CD4-positive, CD25-positive, alpha-beta regulatory T cell (primary cell): ENCODE measurements at places on chromosomes 11 and 22.

- DNase-seq: no peak
Observed at GRCh38 chr22:46009730-46010129, 32.8 kb upstream of the WNT7B start.

DNA sequence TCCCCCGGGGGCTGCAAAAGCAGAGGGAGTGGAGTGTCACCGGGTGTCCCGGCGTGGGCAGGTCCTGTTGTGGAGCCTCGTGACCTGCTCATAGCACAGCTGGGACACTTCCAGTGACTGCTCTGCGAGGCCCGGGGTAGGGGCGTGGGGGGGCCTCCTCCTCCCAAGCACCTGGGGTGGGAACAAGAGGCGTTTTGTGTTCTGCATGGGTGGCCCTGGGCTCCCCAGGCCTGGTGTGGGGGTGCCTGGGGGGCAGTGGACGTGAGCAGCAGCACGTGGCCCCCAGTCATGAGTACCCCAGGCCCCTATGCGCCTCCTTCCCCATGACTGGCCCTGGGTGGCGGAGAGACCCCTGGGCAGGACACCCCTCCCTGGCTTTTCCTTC lies 104.7 kb downstream of the KCNQ1 start:
- no peak for DNase-seq

- DNase-seq: no peak
Observed at GRCh38 chr22:44627521-44628139, 74.4 kb upstream of the PRR5 start.

- DNase-seq: no peak
Observed at GRCh38 chr11:19428206-19429002, 187.7 kb upstream of the E2F8 start.

DNA sequence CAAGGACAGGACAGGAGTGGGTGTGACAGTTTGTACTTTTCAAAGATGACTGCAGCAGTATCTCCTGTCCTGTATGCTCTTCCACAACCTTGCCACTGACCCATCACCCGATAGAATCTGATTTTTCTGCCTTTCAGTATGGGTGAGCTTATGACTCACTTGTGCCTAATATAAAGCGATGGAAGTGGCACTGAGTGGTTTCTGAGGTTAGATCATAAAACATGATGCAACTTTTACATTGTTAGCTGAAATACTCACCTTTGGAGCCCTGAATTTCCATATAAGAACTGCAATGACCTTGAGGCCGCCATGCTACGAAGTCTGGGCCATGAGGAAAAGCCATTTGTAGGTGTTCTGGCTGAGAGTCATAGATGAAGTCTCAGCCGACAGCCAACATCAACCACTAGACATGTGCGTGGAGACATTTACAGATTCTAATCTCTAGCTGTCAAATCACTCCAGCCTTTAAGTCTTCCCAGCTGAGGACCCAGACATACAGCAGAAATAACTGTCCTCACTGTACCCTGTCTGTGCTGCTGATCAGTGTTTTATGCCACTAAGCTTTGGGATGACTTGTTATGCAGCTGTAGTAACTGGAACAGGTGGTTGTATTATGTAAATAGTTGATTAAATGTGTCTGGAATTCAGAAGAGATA lies 105.9 kb upstream of the ARHGAP20 start:
- DNase-seq: no peak

DNA sequence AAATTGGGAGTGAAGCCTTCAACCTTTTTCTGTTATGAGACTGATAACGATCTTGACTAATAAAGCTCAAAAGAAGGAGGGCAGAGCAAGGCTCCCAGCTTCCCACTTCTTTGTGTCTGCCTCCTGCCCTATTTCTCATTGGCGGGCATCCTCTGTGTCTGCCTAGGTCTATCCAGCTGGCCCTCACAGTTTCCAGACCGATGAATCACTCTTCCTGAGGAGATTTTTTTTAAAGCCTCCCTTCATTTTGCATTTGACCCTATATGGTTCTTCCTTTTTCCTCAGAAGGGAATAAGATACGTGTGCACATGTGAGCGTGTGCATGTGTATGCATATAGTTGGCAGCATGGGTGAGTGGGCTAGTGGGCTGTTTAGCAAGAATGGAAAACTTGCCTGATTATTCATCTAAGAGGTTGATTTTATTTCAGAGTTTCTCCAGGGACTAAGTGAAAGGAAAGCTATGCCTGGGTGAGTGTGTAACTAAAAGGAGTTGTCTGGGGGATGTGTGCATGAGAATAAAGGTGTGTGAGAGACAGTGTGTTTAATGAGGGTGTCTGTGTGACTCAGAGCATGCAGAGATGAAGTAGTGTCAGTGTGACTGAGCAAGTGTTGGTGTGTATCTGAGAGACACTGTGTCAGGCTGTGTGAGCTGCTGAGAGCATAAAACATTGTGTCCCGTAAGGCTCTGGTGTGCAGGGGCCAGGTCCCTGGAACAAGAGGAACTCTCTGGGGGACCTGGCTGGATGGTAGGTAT lies 12.2 kb downstream of the PHLDB1 start:
- DNase-seq: no peak

DNA sequence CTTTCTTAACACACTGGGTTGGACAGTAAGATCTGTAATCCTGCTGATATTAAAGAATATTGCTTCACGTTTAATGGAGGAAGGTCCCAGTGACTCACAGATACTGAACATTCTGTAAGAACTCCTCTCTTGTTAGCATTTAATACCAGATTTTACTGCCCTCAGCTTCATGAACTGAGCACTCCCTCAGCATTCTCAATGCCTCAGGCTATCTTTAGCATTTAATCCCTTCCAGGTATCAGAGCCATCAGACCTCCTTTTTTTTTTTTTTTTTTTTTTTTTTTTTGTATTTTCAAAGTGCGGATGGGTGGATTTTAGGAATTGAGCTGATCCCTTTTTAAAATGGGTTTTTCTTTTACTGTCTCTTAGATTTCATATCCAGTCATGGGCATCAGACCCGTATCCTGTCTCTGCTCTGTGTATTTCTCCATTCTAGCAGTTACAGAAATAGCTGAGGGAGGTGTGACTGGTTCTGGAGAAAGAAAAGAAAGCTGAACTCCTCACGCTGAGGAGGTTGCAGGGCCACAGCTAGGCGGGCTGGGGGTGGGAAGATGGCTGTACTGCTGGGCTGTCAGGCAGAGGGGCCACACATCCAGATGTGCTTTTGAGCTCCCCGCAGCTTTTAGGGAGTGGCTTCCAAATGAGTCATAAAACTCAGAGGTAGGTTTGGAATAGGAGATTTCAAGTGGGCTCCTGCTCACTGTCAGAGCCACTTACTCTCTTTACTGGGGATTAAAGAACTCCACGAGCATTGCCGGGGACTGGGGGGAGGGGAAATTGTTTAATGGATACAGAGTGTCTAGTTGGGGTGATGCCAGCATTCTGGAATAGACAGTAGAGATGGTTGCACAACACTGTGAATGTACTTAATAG lies 97.0 kb downstream of the SYT9 start:
- DNase-seq: no peak

DNA sequence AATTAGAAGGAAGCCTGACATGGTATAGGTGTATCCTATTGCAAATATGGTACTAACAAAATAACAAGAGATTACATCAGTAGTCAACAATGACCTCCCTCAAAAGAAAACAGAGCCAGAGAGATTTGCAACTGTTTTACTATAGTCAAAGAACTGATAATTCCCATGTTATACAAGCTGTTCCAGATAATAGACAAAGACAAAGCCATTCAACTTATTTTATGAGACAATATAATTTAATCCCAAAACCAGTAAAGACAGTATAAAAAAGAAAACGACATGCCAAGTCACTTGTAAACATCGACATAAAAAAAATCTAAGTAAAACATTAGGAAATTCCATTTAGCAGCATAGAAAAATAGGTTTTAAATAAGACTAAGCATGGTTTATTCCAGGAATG lies 65.2 kb downstream of the PIWIL4 start:
- DNase-seq: no peak

DNA sequence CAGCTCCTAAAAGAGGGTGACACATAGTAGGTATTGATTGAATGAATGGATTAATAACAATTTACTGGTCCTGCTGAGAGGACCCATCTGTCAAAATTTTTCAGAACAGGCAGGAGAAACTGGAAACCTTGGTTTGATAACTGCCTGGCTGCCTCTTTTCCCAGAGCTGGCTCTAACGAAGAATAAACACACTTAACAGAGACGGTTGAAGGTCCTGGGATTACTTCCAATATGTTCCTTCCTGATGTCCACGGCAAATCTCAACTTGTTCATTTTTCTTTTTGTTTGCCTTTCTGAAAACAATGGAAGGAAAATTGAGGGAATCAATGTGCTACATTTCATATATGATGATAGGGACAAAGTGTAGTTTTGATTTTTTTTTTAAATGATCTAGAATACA lies 76.5 kb upstream of the SYT13 start:
- DNase-seq: no peak

DNA sequence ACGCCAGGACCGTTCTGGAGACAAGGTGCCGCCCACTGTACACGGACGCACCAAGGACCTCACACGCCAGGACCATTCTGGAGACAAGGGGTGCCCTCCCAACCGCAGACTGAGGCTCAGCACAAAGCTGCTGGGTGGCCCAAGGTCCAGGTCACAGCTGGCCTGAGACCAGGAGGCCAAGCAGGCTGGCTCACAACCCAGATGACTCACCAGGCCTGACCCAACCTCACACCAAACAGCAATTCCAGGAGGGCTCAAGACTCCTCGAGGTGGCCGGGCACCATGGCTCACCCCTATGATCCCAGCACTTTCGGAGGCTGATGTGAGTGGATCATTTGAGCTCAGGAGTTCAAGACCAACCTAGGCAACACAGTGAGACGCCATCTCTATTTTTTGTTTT lies 14.8 kb downstream of the BRD1 start:
- no peak for DNase-seq

DNA sequence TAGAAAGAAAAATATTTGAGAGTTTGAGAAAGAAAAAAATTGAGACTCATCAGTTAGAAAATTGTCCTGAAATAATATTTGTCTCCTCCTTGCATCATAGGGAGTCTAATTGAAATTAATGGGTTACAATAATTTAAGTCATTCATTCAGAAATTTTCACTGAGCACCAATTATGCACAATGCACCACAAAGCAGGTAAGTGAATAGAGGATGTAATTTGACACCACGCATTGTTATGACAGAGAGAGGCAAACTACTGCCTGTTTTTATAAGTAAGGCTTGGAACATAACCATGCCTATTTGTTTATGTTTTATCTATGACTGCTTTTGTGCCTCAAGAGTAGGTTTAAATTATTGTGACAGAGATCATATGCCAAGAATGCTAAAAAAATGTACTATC lies 537.9 kb upstream of the FAT3 start:
- DNase-seq: no peak

DNA sequence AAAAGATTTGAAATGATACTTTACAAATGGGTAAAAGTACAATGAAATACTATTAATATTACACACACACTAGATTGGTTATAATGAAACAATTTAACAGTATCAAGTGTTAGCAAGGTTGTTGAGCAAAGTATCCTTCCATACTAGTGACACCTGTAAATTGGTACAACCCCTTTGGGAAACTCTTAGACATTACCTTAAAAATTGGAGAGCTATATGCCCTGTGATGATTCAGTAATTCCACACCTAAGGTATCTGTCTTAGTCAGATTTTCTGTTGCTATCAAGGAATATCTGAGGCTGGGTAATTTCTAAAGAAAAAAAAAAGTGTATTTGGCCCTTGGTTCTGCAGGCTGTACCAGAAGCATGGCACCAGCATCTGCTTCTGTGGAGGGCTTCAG lies 7.4 kb upstream of the GDPD4 start:
- DNase-seq: no peak

DNA sequence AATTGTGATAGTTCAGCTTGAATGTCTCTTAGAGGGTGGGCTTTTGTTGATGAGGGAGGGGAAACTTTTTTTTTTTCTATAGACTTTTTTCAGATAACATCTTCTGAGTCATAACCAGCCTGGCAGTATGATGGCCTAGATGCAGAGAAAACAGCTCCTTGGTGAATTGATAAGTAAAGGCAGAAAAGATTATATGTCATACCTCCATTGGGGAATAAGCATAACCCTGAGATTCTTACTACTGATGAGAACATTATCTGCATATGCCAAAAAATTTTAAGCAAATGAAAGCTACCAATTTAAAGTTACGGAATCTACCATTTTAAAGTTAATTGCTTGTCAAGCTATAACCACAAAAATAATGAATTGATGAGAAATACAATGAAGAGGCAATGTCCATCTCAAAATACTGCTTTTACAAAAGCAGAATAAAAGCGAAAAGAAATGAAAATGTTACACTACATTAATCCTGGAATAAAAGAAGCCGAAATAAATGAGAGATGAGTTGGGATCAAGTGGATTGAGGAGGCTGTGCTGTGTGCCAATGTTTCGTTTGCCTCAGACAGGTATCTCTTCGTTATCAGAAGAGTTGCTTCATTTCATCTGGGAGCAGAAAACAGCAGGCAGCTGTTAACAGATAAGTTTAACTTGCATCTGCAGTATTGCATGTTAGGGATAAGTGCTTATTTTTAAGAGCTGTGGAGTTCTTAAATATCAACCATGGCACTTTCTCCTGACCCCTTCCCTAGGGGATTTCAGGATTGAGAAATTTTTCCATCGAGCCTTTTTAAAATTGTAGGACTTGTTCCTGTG lies 3.9 kb downstream of the MALAT1 start:
- DNase-seq: peak; percentile 67

DNA sequence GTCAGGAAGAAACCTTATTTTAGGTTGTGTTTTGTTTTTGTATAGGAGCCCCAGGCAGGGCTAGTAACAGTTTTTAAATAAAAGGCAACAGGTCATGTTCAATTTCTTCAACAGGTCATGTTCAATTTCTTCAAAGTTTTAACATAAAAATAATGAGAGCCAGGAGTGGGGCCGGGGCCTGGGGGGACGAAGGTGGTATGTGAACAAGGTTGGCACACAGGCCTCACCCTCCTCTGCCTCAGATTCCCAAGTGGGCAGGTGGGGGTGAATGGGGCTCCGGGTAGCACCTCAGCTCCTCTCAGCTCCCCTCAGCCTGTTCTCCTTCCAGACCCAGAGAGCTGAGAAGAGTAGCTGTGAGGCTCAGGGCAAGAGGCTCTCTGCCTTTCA lies 4.4 kb downstream of the DERL3 start:
- DNase-seq: no peak

DNA sequence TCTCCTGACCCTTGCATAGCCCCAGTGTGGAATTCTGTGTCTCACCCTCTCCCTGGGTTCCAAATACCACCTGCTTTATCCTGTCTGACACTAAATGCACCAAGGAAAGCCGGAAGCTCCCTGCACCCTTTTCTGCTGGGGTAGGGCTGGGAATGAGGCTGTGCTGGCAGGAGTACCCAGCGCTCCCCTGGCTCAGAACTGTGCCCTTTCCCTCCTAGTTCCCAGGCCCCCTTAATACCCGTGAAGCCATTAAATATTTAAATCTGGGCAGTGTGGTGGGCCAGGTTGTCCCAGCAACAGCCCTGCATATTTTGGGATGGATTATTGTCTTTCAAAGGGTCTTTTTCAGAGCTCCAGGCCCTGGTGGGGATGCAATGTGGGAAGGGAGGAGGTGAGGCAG lies 63.0 kb downstream of the TP53I11 start:
- DNase-seq: no peak

- DNase-seq: no peak
Observed at GRCh38 chr11:45485070-45485707, 180.2 kb downstream of the CHST1 start.

GRCh38 chr22:39966470-39966869 lies 6.3 kb downstream of the TMA7B start:
- no peak for DNase-seq
